ENCODE measurements at places on chromosomes 16 and 17.
A peak's percentile ranks its signal among the peaks of the same experiment; 100 is the strongest.

- DNase-seq = no peak
Measured at GRCh38 chr16:89087922-89088497, 5.6 kb upstream of the ACSF3 start.

- DNase-seq = no peak
Measured at GRCh38 chr16:84199861-84200260, 8.9 kb downstream of the ADAD2 start.

DNA sequence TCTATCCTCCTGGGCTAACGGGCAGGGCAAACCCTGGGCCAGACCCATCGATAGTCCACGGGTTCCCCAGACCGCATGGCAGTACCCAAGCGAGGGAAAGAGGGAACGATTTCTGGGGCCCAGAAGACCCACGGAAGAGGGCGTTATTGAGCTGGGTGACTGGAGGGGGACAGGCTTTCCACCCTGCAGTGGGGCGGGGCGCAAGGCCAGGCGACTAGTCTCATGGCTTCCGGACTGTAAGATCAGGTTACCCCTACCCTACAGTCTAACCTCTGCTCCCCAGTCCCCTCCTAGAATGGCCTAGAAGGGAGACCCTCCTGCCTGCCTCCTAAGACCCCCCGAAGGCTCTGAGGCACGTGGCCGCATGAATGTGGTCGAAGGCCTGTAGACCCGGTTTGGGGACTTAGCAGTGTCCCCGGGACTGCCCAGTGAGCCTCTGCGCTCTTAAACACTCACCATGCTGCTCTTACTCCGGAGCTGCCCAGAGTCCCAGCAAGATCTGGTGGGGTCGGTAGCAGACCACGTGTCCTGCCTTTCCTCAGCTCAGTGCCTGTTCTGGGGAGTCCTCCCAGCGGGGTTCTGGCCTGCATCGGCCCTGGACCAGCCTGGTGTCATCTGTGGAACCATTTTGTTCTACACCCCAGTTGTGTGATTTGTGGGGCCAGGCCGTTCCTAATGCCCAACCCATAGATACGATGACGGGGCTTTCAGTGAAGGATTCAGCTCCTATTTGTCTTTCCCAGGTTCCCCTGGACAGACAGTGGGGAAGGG, 13.2 kb upstream of the AURKB start:
- peak; percentile 40 for DNase-seq

DNA sequence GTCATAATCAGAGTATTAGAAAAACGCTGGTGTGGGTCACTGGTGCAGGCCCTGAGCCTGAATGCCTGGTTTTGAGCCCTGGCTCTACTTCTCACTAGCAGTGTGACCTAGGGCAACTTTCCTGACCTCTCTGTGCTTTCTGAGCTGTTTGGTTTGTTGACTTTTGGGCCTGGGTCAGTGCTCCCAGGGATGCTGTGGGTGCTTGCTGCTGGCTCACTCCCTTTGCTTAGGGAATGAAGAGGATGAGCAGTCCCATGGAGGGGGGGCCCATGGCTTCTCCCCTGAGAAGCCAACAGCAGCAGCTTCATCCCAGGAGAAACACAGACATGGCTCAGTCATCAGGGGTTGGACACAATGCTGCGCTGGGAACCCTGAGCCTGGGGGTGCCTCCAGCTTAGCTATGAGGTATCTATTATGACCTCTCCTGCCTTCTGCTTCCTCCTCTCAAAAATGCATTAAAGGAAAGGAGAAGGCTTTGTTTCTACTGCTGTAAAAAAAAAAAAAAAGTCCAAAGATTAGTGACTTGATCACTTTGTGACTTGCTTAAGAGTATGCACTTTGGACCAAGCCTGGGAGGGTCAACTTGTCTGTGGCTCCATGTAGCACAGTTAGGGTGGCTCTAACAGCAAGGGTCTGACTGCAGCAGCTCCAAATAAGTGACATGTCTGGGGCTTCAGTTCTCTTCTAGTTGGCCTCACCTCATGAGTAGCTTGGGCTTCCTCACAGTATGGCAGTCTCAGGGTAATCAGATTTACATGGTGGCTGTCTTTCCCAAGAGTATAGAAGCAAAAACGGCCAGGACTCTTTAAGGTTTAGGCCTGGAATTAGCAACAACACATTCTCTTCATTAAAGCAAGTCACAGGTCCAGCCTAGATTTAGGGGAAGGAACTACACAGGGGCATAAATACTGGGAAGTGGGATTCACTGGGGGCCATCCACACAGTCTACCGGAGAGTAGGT, 13.0 kb downstream of the NKD1 start:
- DNase-seq = no peak

DNA sequence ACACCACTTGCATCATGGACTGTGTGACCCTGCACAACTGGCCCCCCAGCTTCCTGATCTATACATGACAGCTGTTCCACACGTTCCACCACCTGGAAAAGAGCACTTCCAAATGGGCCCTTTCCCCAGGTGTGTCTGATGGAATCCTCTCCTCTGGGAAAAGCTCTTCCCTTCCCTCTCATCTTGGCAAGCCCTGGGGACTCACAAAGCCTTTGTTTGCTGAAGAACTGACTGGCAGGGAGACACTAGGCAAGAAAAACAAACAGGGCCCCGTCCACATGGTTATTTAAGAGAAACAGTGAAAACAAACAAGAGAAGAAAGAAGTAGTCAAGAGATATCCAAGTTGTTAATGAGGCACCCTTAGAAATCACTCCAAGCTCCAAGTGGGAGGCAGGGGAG, 52.6 kb downstream of the C16orf95 start:
- DNase-seq = no peak

DNA sequence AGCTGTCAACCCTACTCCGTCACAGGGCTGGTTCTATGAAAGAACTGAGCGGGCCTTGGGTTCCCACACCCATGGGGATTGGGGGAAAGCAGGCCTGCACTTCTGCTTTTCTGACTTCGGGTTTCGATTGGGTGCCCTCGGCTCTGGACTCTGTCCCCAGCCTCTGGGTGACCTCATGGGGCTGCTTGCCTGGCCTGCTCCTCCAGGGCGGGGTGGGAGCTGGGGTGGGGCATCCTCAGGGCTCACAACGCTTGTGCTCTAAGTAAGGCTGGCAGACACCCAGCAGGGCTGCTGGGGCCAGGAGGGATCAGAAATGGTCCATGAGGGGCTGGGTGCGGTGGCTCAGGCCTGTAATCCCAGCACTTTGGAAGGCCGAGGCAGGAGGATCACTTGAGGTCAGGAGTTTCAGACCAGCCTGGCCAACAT, 19.2 kb downstream of the ARHGAP27 start:
- no peak for DNase-seq

- DNase-seq = no peak
Measured at GRCh38 chr16:3824121-3824795, 56.3 kb downstream of the CREBBP start.

DNA sequence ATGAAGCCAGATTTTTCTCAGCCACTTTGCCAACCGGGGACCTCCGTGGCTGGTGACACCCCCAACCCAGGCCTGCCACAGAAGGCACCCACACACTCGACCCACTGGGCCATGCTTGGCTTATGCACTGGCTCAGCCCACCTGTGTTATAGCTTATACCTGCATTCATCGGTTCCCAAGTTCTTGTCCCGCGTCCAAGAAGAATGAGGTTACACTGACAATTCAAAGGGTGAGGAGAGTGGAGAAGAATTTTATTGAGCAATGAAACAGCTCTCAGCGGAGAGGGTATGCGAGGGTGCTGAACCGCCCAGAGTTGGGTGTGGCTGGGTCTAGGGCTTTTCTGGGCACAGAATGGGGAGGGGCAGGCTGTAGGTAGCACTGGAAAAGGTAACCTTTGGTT, 22.2 kb upstream of the CDH15 start:
- no peak for DNase-seq

- no peak for DNase-seq
Measured at GRCh38 chr17:62090021-62090824, 25.1 kb upstream of the MED13 start.

DNA sequence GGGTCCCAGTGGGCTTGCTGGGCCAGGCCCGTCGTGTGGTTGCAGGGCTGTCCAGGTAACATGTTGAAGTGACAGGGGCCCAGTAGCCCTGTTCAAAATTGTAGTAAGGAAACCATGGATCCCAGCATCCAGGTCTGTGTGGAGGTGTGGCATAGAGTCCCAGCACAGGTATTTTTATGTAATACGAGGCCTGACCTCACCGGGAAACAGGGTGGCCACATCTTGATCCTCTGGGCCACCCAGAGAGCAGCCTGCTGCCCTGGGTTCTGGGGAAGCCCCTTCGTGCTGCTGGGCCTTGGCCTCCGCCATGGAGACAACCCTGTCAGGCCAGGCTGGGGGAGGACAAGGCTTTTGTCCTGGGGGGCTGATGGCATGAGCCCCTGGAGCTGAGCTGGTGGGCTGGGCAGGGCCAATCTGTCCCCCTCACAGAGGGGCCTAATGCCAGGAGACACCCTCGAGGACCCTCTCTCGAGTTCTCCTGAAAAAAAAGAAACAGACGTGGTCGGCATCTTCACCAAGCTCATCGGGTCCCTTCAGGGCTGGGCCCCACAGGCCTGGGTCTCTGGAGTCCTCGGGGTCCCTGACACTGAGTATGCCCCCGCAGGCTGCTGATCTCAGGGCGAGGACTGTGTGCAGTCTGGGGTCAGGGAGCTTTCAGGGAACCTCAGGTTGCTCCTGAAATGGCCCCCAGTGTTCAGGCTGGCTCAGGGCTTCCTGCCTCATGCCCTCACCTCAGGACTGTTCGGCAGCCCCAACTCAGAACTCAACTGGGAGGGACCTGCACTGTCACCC, 47.8 kb downstream of the TNFRSF13B start:
- DNase-seq = no peak

- no peak for DNase-seq
Measured at GRCh38 chr16:4142268-4142667, 26.0 kb upstream of the ADCY9 start.

Measured in caudate nucleus (tissue), 63 donors.